Gastrocnemius medialis (tissue), 4 donors: ENCODE measurements at places on chromosomes 1 and 21.
A peak's percentile ranks its signal among the peaks of the same experiment; 100 is the strongest.

DNA sequence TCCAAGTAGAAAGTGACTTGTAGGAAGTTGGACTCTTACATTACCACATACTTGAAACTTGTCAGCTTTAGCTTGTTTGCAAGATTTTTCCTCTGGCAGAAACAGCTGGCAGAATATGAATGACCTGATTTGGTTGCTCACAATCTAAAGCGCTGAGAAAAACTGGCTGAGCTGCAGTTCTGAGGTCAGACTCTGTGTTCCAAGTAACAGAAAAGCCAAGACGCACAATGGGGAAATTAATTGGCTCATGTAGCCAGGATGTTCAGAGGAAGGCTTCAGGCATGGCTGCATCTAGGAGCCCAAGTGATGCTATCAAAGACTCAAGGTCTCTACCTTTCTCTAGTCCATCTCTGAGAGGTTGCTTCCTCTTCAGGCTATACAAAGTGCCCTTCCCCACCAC is 27.0 kb downstream of the ALPL start:
- DNase-seq, result no peak

DNA sequence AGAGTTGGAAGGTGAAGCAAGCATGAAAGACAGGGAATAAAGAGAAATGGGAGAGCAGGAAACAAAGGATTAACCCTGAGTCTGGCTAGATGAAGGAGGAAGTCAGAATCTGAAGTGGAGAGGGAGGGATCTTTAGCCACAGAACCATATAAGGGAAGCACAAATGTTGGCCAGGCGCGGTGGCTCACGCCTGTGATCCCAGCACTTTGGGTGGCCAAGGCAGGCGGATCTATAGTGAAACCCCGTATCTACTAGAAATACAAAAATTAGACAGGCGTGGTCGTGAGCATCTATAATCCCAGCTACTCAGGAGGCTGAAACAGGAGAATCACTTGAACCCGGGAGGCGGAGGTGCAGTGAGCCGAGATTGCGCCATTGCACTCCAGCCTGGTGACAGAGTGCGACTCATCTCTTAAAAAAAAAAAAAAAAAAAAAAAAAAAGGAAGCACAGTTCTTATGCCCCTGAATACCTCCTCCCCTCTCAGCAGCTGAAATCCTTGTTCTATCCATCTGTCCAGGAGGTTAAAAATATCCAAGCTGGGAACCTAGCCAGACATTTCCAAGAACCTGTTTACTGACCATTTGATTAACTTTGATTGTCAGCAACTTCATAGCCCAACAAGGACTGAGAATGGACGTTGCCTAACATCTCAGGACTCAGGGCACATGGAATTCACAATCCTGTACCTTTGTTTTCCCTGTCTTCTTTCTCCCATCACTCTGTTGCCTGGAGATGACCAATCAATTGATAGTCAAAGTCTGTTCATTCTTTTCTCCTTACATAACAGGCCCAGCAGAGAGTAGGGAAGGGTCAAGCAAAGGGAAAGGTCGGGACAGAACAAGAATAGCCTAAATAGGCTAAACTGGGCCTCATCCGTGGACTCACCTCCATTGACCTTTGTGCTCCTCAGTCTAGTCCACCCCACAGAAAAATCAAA is 10.6 kb downstream of the TXNIP start:
- peak; percentile 86 for DNase-seq

DNA sequence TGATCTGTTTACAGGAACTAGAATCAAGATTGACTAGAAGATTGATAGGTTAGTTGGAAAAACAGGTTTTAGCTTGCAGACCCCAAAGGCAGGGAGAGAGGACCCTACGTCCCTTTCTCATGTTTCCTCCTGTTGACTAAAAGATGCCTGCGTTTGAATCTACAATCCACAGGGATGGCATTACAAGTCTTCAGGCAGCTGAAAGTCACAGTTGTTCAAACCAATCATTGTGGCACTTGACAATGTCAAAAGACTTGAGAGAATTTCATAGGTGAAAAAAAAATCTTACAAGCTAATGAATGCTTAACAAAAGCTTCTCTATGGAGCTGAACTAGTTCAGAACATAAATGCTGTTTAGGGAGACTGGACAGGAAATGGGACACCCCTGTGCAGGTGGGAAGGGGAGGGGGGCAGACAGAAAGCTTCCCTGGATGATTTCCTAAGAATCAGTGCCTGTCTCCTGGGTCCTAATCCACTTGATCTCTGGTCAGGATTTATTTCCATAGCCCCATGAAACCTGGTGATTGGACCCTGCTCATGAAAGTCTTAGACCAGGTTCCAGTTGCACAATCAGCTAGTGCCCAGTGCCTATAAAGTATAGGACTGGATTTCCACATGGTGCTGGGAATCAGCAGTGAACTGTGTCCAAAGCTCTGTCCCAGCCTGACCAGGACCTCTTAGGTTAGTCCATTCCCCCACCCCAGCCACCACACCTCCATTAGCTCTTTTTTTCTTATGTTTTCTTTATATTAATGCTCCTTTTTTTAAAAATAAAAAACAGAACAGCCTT is 91.6 kb upstream of the BCAR3 start:
- DNase-seq, result no peak

GRCh38 chr1:241063276-241063675 is 293.7 kb downstream of the RGS7 start:
- DNase-seq, result no peak

- DNase-seq, result peak; percentile 24
These were observed 2.2 kb upstream of the ARHGAP30 start for GRCh38 chr1:161071886-161072371.

GRCh38 chr21:17782051-17782450 is 37.1 kb downstream of the C21orf91 start:
- DNase-seq, result no peak

DNA sequence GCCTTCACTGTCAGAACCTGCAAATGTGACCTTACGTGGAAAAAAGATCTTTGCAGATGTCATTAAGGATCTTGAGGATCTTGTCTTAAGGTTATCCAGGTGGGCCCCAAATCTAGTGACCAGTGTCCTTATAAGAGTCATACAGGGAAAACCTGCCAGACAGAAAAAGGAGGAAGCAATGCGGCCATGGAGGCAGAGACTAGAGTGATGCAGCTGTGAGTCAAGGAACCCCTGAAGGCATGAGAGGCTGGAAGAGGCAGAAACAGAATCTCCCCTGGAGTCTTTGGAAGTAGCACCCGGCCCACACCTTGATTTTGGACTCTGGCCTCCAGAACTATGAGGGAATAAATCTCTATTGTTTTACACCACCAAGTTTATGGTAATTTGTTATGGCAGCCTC is 36.5 kb upstream of the DNASE2B start:
- no peak for DNase-seq

- no peak for DNase-seq
These were observed 129.8 kb downstream of the PIK3R3 start for GRCh38 chr1:46002551-46003150.

DNA sequence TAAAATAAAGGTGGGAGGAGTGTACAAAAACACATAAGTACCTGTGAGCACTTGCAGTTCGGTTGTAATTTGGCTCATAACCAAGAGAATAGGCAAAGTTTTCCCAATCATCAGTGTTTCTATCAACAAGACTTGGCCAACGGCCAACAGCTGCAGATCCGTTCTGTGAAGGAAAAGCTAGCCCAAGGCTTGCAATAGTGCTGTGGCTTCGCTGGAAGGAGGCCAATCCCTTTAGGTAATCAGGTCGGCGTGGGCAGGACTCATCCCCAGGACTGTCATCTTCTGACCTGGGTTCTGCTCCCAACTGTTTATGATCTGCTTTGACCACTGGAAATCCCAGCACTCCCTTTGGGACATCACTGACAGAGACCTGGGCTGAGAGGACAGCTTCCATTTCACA is 107.8 kb downstream of the LYST start:
- DNase-seq, result no peak

GRCh38 chr1:175820456-175821025 is 77.1 kb upstream of the TNR start:
- DNase-seq, result no peak

DNA sequence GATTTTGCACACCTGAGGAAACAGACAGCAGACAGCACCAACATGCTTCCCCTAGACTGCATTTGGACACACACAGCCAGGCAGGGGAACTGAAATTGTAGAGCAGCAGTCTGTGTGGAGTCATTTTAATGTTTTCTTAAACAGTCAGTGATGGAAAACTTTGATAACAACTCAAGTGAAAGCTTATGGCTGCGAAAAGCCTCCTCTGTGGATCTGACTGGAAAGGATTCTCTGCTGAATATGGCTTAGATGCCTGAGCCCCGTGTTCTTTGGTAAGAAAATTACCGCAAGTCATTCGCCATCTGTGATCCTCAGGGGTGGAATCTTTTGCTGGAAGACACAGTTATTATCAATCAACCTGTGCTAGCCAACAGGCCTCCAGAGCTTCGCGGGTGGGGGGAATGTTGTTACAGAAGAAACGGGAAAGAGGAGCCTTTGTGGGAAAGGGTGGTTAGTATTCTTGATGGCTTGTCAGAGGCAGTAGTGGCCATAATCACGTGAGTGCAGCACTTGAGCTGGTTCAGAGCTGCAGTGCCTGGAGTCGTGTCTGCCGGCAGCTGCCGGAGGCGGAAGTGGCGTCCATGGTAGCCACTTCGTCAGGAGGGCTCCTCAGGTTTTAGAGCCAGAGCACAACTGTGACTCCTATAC is 204.7 kb downstream of the ST6GALNAC3 start:
- no peak for DNase-seq

DNA sequence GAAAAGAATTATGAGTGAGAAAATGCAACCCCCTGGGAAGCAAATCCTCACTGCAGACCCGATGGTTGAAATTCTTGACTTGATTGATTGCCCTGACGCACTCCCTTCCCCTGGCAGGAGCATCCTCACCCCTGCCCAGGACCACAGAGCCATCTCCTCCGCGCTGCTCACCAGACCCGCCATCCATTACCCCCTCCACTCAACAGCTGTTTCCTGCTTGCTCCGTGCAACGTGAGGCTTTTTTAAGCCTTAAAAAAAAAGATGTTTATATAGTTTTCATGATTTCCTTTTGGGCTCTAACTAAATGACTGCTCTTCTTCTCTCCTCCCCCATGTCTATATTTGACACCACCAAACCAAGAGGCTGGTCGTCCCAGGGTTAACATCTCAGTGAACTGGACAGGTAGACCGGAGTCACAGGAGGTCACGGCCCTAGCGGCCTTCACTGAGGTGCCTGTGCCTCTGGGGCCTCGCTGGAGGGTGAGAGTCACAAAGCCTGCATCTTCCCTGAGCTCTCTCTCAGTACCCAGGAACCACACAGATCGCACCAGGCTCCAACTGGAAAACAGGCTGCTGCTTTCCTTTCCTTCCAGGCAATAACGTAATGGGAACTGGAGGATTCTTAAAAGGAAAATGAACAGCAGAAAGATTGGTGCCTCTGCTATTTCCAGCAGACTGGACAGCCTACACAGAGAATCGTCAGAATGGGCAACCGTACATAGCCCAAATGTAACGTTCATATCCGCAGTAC is 49.8 kb downstream of the ZBTB18 start:
- DNase-seq, result no peak

GRCh38 chr1:221392453-221392852 is 349.4 kb downstream of the DUSP10 start:
- DNase-seq, result peak; percentile 63

- no peak for DNase-seq
These were observed 29.7 kb upstream of the EVA1B start for GRCh38 chr1:36352910-36353878.

GRCh38 chr1:185719021-185719420 is 15.2 kb upstream of the HMCN1 start:
- DNase-seq, result no peak

GRCh38 chr1:87292684-87293493 is 35.8 kb upstream of the LMO4 start:
- DNase-seq, result peak; percentile 16

DNA sequence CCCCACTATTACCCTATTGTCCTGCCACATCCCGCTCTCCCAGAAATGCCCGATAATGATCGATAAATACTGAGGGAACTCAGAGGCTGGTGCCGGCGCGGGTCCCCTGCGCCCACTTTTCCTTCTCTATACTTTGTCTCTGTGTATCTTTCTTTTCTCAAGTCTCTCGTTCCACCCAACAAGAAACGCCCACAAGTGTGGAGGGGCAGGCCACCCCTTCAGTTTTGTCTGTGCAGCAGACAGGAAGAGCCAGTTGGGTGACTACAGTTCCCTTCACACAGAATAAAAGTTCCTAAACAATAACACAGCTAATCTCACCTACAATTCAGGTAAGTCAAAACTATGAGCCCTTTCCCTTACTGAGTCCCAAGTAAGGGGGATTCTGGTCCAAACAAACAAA is 423.7 kb downstream of the SMYD3 start:
- no peak for DNase-seq

DNA sequence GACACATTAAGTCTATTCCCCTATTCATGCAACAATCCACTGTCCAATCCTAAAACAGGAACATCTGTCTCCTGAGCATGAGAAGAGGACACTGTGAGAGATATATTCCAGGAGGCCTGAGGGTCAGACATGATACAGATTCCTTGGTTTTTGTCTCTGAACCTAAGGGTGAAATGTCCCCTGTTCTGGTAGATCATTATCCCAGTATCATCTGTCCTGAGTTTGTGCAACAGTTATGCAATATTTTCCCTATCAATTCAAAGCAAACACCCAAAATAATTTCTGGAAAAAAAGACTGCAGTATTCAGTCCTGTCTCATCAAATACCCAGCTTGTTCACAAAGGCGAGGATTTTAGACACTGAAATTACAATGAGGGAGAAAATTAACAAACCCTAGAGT is 61.4 kb downstream of the PRKAB2 start:
- no peak for DNase-seq

GRCh38 chr1:168824418-168825065 is 95.5 kb upstream of the DPT start:
- DNase-seq, result no peak

DNA sequence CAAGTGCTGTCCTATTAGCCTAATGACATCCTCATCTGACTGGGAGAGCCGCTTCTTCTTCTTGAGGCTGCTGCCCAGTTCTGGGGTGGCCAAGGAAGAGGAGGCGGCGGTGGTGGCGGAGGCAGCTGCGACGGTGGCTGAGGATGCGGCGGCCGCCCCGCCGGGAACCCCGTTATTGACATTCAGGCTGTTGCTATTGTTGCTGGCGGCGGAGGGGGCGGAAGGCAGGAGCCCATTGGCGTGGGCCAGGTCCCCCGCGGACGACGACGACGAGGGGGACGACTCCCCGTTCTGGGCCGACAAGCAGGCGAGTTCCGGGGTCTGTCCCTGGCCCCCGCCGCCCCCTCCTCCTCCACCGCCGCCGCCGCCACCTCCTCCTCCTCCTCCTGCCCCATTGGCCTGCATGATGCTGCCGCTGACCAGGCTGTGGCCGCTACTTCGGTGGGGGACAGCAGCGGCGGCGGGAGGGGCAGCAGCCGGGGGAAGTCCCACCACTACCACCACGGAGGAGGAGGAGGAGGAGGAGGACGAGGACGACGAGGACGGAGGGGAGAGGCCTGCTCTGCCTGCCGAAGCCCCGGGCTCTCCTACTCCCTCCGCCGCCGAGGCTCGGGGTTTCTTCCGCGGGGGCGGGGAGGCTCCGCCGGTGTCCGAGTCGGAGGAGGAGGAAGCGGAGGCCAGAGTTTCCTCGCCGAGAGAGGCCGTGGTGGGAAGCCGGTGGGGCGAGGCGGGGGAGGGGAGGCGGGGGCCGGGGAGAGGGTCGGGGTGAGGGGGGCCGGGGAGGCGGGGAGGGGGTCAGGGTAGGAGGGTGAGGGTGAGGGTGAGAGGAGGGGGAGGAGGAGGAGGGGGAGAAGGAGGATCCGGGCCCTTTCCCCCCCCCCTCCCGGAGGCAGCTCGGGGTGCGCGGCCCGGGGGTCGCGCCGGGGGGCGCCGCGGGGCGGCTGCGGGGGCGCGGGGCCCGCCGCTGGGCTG is 610 bp downstream of the WDR26 start:
- no peak for DNase-seq
